ENCODE measurements at places on chromosomes 2 and 18. TPM values are rescaled to one million over a fixed set of nuclear protein-coding genes. Genes with fewer than 3 reads are reported as not detected.

- DNase-seq, result no peak
Observed at GRCh38 chr18:13680612-13681011, 45.7 kb downstream of the FAM210A start.

- DNase-seq, result no peak
Observed at GRCh38 chr2:45941531-45942236, 290.2 kb downstream of the PRKCE start.

- DNase-seq, result no peak
Observed at GRCh38 chr18:5516841-5517240, 27.0 kb downstream of the EPB41L3 start.

The GCA gene
- 14.5 TPM for total RNA-seq

The EDAR gene
- 2.3 TPM for total RNA-seq

DNA sequence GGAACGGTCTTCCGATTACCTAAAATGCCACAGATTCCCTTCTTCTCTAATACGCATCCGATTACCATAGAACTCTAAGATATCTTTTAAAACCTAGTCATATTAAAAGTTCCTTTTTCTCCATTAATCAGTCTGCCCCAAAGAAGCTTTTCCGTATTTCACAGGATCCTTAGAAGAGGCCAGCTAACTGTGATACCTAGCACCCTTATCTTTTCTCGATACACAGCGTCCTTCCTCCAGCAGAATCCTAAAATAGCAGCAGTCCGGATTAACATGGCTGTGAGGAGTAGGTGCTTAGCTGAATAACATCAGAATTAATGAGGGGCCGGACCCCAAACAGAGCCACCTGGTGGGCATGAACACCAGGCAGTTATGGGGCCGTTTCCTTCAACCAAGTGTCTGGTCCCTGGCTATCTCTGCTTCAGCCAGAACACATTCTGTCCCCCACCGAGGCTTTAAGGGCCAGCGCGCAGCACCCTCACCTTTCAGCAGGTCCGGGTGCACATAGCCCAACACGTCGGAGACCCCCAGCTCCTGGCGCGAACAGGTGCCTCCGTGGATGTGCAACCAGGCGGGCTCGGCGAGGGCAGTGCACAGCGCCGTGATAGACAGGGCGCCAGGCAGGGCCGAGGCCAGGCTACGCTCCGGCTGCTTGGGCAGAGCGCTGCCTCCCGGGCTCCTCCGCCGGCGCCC lies 995 bp downstream of the TMEM127 start:
- DNase-seq, result peak; percentile 7

DNA sequence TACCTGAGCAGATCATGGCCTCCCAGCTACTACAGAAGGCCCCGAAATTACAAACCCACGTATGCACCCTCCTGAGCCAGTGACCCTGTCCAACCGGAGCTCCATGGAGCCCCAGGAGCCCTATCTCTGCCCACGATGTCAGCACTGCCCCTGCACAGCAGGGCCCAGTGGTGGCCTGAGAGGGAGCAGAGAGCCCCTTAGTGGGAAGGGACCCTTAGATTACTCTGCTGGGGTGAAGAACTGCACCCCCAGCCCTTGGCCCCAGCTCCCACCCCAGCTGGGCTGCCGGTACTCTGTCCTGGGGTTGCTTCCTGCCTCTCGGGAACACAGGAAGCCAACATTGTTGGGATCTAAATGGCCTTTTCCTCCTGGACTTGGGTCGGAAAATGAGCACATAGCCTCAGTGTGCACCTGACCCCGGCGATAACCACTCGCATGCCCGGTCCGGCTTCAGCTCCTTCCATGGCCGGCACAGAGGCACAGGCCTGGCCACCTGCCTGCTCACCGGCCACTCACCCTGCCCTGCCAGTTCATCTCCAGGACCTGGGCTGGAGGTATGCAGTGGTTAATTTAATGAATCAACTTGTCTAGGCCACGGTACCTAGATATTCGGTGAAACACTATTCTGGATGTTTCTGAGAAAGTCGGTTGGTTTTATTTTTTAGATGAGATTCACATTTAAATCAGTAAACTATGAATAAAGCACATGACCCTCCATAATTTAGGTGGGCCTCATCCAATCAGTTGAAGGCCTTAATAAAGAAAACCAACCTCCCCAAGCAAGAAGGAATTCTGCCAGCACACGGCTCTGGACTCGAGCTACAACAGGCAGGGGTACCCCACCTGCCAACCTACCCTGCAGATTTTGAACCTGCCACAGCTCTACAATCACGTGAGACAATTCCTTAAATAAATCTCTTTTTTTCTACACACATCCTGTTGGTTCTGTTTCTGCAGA lies 19.2 kb downstream of the TNS1 start:
- no peak for DNase-seq

The ABCG5 gene
- not detected for total RNA-seq

The ABCB11 gene
- not detected for total RNA-seq

DNA sequence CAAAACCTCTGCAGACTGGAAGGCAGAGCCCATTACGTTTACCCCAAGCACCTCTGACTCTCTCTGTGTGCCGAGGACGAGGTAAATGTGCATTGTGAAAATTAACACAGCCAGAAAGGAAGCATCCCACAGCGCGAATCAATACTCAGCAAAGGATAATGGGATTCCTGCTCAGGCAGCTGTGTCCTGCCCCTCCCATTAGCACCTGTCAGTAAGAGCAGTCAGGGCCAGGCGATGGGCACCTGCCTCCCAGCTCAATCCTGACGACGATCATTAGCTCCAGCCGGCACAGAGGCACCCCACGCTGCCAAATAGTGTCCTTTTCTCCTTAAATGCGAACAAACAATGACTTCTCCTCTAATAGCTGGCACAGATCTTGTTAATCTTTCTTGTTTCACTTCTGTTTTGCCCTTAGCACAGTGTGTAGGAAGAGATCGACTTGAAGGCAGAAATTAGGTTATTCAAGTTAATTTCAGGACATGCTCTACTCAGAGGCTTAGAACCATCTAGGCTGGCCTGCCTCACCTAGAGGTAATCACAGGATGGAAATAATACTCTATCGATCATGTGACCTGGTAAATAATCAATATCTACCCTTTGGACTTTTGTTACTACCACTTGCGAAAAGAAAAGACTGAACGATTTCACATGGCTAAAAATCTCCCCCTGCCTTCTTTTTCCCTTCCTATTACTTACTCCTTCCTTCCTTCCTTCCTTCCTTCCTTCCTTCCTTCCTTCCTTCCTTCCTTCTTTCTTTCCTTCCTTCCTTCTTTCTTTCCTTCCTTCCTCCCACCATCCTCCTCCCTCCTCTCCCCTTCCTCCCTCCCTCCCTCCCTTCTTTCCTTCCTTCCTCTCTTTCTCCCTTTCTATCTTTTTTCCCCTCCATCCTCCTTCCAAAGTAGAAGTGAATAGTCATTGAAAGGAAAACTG lies 487.9 kb upstream of the ID2 start:
- no peak for DNase-seq

The G6PC2 gene
- total RNA-seq, result not detected

The HOXD9 gene
- total RNA-seq, result not detected

DNA sequence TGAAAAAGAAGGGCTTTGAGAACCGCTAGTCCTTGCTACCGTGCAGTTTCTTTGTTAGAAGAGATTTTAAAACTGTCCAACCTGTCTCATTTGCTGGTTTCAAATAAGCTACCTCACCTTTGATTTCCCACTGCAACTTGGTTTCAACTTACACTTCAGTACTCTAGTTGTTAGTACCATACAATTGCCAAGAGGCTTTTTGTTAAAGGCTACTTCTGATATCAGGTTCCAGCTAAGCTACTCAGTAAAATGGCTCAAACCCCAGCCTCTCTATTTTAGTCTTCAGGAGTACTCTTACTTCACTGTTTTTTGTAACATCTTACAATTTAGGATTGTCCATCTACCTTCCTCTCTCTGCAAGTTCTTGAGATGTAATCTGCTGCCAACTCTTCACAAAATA lies 91.6 kb downstream of the INO80D start:
- DNase-seq, result no peak

DNA sequence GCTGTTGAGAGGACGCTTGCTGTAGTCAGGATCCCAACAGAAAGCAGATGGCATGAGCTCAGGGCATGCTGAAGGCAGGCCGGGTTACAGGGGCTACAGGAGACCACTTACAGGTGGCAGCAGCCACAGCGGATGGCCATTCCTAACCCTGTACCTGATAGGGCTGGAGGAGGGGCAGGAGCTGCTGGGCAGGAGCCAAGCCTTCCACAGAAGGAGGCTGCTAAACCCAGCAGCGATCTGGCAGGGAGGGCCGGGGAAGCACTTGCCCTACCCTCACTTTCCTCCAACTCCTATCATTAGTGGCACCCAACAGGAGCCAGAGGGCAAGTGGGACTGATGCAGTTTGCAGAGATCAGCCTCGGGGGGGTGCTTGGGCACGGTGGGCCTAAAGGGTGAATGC lies 2.0 kb downstream of the ASB18 start:
- DNase-seq, result no peak

GRCh38 chr2:28796620-28797019 lies 14.0 kb upstream of the SPDYA start:
- no peak for DNase-seq

The BCL2 gene
- total RNA-seq, result 95.9 TPM

The GCG gene
- total RNA-seq, result not detected
